ENCODE measurements at places on chromosomes 16 and 17. TPM values are rescaled to one million over a fixed set of nuclear protein-coding genes. Genes with fewer than 3 reads are reported as not detected.
A peak's percentile ranks its signal among the peaks of the same experiment; 100 is the strongest.

Gene SKAP1
- 0.51 TPM for total RNA-seq

Gene SPIRE2
- total RNA-seq, result 1.2 TPM

DNA sequence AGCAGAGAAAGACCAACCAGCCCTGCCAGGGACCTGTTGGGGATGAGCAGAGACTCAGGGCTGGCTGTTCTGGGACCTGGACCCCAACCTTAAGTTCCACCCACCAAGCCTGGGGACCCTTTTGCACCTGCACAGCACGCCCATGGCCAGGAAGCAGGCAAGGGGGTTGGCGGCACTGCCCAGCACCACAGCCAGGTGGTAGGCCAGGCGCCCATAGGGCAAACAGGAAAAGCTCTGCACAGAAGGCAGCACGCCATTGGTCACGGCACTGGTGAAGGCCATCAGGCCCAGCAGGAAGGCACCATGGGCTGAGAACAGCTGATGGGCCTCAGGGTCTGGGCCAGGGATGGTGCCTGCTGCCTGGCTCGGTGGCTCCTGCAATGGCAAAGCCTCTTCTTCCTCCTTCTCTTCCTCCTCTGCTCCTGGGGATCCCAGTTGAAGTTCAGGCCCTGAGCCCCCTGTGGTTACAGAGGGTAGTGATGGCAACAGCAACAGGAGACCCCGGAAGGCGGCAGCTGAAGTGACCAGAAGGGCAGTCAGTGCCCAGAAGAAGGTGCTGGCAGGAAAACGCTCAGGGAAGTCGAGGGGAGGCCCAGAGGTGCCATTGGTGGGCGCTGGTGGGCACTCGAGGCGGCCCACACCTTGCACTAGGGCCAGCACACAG is 1.7 kb downstream of the SLC52A1 start:
- H3K27me3 ChIP-seq, result no peaks in the 10 kb centered on the region
- no peak for DNase-seq
- H3K4me3 ChIP-seq, result no peak overlapping the region
- no peaks in the 10 kb centered on the region for H3K36me3 ChIP-seq

Gene PRR15L
- total RNA-seq, result not detected

DNA sequence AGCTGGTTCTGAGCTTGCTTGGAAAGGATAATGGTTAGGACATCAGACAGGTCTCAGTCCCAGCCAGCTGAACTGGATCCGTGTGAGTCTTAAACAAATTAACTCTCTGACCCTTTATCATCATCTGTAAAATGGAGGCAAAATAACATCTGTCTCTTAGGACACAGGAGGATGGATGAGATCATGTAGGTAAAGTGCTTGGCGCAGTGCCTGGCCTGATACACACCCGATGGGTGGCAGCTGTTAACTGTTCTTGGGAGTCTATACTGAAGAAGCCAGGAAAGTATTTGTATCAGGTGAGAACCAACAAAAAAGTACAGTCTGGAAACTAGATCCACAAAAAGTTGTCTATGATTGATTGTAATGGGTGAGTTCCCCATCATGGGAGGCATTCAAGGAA is 188.6 kb downstream of the C16orf78 start:
- H3K4me3 ChIP-seq, result no peak overlapping the region
- no peaks in the 10 kb centered on the region for H3K27me3 ChIP-seq
- H3K27ac ChIP-seq, result no peak overlapping the region
- H3K36me3 ChIP-seq, result no peaks in the 10 kb centered on the region
- no peak for DNase-seq
- H3K4me1 ChIP-seq, result no peaks in the 10 kb centered on the region

DNA sequence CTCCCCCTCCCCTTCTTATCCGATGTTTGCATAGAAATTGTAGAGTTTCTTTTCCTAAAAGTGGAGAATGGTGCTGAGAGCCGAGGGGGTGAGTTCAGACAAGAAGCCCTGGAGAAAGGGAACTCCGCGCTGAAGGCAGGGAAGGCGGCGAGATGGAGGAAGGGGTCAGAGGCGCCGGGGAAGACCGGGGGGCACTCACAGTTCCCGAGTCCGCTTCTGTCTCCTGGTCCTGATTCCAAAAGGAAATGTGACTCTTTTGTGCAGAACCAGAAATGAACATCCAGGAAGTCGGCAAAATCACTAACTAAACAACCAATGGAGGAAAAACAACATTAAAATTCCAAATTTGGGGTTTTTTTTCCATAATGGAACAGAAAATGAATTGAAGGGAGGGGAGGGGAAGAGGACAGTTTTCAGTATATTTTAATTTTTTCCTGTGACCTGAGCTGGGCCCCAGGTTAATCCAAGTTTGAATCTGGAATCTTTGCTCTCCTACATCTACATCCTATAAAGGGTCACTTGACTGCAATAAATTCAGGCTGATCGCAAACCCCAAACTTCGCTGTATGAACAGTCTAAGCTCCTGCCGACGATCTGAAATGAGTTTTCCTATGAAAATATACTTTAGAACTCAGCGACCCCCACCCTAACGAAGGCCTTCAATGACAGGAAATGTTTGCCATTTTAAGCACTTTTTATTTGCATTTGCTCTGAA is 252.3 kb downstream of the C16orf95 start:
- no peak overlapping the region for H3K4me3 ChIP-seq
- no peak for DNase-seq
- no peaks in the 10 kb centered on the region for H3K4me1 ChIP-seq
- no peaks in the 10 kb centered on the region for H3K36me3 ChIP-seq

DNA sequence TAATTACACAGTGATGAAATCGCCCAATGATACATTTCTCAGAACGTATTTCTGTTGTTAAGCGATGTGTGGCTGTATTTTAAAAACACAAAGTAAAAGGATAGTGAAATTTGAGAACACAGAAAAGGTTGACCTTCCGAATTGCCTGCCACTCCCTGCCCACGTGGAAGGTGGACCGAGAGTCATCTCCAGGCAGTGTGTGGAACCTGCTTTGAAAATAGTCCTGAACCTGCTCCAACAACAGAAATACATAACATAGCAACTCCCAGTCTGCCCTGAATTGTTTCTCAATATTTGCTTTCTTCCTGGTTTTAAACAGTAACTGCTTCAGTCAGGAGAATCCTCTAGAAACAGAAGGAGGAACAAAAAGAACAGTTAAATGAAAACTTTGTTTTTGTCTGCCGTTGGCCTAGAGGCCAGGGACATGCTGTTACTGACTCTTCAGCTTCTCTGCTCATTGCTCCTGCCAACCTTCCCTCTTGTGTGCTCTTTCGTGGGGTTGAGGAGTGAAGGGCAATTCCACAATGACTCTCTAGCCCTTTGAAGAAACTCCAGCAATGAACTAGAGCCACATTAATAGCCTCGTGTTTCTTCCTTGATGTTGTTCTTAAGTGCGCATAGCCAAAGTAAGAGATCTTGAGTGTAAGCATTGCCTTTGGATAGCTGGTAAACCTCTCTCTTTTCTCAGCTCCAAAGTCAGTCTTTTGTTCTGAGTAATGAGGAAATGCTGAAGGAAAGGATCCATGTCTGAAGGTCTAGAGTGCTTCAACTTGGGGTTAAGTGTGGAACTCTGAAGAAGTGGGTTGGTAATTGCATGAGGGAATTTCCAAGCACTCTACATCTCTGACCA is 452.5 kb upstream of the CCL2 start:
- no peak overlapping the region for H3K4me3 ChIP-seq
- no peaks in the 10 kb centered on the region for H3K36me3 ChIP-seq
- H3K4me1 ChIP-seq, result no peaks in the 10 kb centered on the region

- H3K27me3 ChIP-seq, result no peaks in the 10 kb centered on the region
- peaks cover 8% of the 10 kb centered on the region for H3K4me1 ChIP-seq
- H3K27ac ChIP-seq, result no peak overlapping the region
- H3K36me3 ChIP-seq, result no peaks in the 10 kb centered on the region
- DNase-seq, result no peak
These were observed 103.9 kb downstream of the MGAT5B start for GRCh38 chr17:76972046-76972641.

Gene SCGB1C2
- total RNA-seq, result not detected

Gene GINS3
- 5.0 TPM for total RNA-seq

DNA sequence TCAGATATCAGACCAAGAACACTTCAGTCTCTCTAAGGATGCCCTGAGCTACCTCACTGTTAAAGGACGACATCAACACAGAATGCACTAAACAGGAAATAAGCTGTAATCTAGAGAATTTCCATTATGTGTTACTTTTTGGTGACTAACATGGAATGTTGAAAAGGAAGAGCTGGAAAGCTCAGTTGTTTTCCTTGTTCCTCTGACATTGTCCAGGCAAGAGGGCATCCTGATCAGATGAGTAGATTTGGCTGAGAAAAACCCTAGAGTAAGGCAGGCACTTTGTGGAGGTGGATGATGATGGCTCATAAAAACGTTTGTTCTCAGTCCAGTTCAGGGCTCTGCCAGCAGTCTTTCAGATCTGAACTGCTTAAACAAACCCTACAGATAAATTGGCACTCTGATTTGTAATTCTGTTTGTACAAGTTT is 34.0 kb downstream of the DGKE start:
- no peaks in the 10 kb centered on the region for H3K4me1 ChIP-seq
- peak overlapping the region; percentile 44 for H3K27ac ChIP-seq
- H3K36me3 ChIP-seq, result no peaks in the 10 kb centered on the region
- H3K27me3 ChIP-seq, result no peaks in the 10 kb centered on the region
- no peak overlapping the region for H3K4me3 ChIP-seq

DNA sequence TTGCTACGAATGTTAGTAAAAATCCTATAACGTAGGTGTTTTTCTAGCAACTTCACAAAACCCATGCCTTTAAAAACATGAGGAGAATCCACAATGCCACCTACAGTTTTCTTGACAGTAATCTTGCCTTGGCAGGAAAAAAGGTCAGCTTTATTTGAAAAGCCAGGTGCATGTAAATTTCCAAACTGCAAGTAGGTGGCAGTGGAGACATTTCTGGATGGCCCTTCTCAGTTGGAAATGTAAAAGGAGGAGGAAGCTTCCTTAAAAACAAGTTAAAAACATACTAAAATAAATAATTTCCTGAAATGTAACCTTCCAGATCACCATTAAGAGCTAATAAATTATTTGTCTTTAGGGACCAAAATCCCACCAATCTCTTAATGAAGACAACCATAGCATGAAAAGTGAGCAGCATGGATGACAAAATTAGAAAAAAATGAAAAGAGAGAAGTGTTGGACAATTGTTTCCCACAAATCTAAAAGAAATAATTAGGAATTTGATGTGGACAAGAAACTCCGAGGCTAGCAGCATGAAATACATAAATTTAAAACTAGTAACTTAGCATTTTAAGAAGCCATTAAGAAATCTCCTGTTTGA is 152.2 kb downstream of the SNX11 start:
- H3K27me3 ChIP-seq, result no peaks in the 10 kb centered on the region
- no peak overlapping the region for H3K27ac ChIP-seq
- no peak overlapping the region for H3K4me3 ChIP-seq
- H3K4me1 ChIP-seq, result no peaks in the 10 kb centered on the region
- no peak for DNase-seq

DNA sequence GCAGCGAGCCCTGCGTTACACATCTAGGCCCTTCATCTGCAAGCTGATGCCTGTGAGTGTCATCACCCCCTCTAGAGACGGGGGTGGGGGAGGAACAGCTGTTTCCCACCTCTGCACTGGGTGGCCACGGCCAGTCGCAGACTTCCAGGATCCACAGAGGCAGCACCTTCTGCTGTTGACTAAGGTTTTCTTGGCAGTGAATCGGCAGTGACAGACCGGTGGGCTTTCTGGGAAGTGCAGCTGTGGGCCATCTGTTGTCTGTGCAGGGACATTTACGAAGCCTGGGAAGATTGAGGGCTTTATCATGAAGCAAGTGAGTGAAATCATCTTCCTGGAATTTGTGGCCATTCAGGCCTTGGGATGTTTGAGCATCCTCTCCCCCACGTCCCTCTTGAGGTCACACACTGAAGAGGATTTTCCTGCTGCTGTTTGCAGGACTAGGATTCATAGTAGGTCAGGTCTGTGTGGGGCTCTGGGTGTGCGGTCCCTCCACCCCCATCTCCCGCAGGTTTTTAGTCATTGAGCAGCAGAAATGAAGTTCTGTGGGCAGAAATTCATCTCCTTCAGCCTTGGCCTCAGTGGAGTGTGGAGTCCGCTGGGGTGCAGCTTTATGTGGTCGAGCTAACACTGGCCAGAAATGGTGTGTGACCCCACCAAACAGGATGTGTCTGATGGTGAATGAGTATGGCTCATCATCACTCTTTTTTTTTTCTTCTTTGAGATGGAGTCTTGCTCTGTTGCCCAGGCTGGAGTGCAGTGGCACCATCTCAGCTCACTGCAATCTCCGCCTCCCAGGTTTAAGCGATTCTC is 12.0 kb downstream of the PGS1 start:
- peak; percentile 49 for DNase-seq
- no peaks in the 10 kb centered on the region for H3K27me3 ChIP-seq
- H3K4me1 ChIP-seq, result peaks cover 11% of the 10 kb centered on the region

DNA sequence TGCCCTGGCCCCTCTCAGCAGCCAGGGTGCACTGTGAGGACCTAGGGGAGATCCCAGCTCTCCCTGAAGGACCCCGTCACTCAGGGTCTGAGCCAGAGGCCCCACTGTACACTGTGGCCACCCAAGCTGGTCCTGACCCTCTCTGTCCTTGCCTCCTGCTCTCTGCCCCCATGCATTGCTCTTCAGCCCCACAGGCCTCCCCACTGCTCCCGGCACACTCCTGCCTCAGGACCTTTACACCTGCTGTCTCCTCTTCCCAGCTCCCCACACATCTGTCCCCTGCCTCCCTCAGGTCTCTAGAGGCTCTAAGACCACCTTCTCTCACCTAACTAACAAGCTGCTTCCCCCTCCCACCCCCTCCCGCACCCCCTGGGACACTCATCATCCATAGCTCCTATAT is 12.9 kb upstream of the RAI1 start:
- no peak overlapping the region for H3K4me3 ChIP-seq
- no peaks in the 10 kb centered on the region for H3K36me3 ChIP-seq
- no peaks in the 10 kb centered on the region for H3K4me1 ChIP-seq
- H3K27me3 ChIP-seq, result no peaks in the 10 kb centered on the region

DNA sequence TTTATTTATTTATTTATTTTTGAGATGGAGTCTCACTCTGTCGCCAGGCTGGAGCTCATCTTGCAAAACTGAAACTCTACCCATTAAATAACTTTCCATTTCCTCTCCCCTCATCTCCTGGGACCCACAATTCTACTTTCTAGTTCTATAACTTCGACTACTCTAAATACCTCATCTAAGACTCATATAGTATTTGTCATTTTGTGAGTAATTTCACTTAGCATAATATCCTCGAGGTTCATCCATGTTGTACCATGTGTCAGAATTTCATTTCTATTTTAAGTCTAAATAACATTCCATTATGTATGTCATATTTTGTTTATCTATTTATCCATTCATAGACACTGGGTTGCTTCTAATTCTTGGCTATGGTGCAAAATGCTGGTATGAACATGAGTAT is 5.1 kb upstream of the NT5M start:
- DNase-seq, result no peak
- H3K27ac ChIP-seq, result no peak overlapping the region
- no peak overlapping the region for H3K4me3 ChIP-seq
- no peaks in the 10 kb centered on the region for H3K27me3 ChIP-seq
- H3K36me3 ChIP-seq, result no peaks in the 10 kb centered on the region

- no peak overlapping the region for H3K4me3 ChIP-seq
- H3K27ac ChIP-seq, result no peak overlapping the region
- no peaks in the 10 kb centered on the region for H3K4me1 ChIP-seq
These were observed 53.2 kb downstream of the NT5M start for GRCh38 chr17:17356149-17356930.

DNA sequence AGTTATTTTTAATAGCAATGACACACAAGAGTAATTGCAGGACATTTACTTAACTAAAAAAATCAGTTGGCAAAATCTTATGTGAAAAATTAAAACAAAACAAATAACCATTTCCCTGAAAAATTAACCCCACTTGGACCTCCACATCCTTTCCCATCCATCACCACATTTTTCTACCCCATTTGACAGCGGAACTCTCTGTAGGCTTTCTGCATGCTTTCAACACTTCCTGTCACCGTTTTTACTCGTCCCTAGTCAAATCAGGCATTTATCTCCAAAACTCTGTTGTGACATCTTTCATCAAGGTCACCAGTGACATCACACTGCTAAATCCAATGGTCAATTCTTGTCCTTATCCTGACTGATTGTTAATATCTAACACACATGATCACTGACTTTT is 27.5 kb downstream of the KCNJ16 start:
- no peak for DNase-seq
- no peaks in the 10 kb centered on the region for H3K36me3 ChIP-seq
- H3K27ac ChIP-seq, result no peak overlapping the region
- H3K4me3 ChIP-seq, result no peak overlapping the region
